Activated T-helper 17 cell treated with anti-CD3 and anti-CD28 coated beads, Interleukin-2, amount 50 U/mL, for 72 hours (primary cell): ENCODE measurements at places on chromosomes 1 and 21. TPM values are rescaled to one million over a fixed set of nuclear protein-coding genes. Genes with fewer than 3 reads are reported as not detected.

DNA sequence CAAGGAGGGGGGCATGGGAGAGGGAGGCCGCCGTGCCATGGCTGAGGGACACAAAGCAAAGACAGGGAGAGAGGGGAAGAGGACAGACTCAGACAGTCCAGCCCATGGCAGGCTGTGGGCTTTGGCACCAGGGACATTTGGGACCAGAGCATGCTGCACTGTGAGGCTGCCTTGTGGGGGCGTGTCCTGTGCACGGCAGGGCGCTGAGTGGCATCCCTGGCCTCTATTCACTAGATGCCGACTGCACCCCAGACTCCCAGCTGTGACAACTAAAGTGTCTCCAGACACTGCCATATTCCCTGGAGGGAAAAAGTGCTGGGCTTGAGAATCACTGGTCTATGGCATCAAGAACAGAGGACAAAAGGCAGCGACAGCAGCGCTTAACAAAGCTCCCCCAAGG lies 18.6 kb upstream of the PRDM15 start:
- ATAC-seq, result no peak

- ATAC-seq, result peak; percentile 96
Observed at GRCh38 chr1:26145041-26145959, 13.6 kb upstream of the FAM110D start.

GRCh38 chr1:41235893-41236292 lies 6.2 kb downstream of the SCMH1 start:
- ATAC-seq, result no peak

TMEM240 gene
- total RNA-seq, result 2.3 TPM

DNA sequence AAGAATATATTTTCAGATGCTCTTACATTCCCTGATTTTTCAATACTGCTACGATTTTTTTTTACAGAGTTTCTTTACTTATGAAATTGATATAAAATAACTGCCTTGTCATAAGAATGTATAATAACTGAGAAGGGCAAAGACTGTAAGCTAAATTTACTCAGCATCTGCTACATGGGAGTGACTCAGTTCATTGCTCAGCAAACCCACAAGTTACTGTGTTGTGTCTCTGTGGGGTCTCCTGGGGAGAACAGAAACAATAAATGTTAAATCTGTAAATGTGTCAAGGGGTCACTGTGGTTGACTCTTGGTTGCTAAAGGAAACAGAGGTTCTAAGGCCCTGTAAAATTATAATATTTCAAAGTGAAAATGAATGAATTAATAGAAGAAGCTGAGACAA lies 210.3 kb upstream of the CACYBP start:
- peak; percentile 72 for ATAC-seq

DNA sequence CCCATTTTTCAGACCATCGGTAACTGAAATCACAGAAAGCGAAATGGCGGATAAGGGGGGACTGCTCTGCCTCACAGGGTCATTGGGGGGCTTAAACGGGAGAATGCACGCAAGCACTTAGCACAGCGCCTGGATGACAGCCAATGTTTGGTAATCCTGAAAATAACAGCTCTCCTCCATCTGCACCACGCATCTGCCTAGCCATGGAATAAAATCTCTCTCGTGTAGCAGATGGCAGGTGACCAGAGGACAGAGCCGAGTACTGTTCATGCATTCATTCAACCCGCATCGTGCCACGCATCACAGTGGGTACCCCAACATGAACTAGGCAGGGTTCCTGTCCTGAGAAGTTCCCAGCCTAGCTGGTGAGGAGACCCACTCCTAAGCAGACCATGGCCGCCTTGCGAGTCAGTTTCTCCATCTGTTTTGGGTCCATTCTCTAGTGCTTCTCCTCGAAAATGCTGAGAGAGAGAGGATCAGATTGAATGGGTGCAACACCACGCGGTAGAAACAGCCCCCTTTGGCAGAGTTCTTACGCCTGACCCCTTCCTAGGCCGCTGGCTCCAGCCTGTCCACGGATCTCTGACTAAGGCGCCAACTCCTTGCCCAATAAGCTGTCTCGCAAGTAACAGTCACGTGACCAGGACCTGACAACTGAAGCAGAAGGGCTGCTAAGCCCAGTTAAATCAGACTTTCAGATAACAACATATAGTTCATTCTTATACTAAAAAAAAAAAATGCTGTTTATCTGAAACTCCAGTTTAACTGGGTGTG lies 7.3 kb downstream of the SLC1A7 start:
- no peak for ATAC-seq

CASQ2 gene
- not detected for total RNA-seq

- no peak for ATAC-seq
Observed at GRCh38 chr21:36663033-36663855, 35.7 kb upstream of the SIM2 start.

- no peak for ATAC-seq
Observed at GRCh38 chr21:42350318-42350910, 380 bp downstream of the TFF2 start.

GSTM1 gene
- total RNA-seq, result not detected

GRCh38 chr1:223231011-223231572 lies 88.0 kb upstream of the TLR5 start:
- ATAC-seq, result no peak

GUCA2B gene
- total RNA-seq, result not detected

CELA2A gene
- not detected for total RNA-seq

SLAMF9 gene
- not detected for total RNA-seq

DNA sequence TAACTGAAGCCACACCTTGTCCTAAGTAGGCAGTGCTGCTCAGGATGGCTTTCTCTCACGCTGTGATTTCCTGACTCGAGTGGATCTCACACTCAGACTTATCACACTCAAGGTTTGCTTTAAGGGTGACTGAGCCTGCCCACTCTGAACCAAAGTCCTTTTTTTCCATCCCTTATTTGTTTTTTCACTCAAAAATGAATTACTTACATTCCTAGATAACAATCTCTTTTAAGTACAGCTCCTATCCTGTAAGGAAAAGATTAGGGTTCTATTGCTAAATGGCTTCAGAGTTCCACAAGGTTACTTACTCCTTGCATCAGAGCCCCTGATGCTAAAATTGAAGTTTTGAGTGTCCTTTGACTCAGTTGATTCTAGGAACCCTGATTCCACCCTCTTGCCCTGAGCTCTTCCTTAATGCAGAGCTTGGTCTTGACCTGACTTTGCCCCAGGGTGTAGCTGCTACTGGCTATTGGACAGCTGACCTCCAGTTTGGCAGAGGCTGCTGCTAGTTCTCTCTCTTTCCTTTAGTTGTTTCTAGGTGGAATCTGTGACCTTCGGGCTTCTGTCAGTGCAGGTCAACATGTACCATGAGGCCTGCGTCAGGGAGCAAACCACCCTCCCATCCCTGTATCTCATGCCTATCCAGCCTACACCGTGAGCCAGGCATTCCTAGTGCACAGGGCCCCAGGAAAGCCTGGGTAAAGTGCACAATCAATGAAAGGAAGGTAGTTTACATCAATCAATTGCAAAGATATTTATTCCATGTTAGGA lies 80.1 kb upstream of the CD55 start:
- no peak for ATAC-seq

DNA sequence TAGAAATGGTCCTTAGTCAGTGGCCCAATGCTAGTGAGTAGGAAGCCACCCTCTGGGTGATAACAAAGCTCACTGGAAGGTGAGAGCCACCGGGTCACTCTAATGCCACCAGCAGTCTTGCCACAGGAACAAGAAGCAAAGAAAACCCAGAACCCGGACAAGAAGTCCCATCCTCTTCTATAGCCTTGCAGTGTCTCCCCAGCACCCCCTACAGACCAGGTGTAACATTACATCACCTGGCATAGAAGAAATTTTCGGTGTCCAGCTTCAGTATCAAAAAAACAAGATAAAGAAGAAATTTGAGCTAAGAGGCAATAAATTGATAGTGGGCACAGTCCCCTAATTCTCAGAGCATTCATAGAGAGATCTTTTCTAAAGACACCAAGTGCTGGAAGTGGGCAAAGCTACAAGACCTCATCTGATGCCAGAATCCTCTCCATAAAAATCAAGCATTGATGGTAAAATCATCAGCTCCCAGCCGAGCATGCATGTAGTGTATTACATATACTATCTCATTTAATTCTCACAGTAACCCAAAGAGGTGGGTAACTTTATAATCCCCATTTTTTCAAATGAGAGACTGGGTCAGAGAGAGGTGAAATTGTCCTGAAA lies 491.0 kb downstream of the MATN1 start:
- ATAC-seq, result no peak

CFHR2 gene
- total RNA-seq, result not detected

DNA sequence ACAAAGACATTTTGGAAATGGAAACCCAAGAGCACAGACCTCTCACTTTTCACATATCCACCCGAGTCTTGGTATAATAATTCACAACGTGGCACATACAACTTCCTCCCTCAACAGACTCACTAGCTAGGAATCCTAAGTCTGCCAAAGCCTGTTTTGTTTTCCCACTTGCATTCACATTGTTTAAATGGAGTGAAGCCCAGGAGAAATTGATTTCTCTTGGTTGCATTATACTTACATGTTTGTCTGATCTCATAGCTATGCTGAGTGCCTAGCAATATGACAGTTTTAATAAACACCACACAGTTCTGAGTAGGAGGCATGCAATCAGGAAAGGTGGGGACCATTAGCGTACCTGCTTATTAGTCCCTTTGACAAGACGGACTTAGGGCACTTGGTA lies 348.6 kb upstream of the ADGRL4 start:
- no peak for ATAC-seq

GRCh38 chr1:67869233-67869632 lies 36.0 kb upstream of the GNG12 start:
- no peak for ATAC-seq

- ATAC-seq, result no peak
Observed at GRCh38 chr1:7379441-7379971, 391.6 kb upstream of the VAMP3 start.

- ATAC-seq, result no peak
Observed at GRCh38 chr1:202694314-202694713, 15.9 kb downstream of the SYT2 start.

DNA sequence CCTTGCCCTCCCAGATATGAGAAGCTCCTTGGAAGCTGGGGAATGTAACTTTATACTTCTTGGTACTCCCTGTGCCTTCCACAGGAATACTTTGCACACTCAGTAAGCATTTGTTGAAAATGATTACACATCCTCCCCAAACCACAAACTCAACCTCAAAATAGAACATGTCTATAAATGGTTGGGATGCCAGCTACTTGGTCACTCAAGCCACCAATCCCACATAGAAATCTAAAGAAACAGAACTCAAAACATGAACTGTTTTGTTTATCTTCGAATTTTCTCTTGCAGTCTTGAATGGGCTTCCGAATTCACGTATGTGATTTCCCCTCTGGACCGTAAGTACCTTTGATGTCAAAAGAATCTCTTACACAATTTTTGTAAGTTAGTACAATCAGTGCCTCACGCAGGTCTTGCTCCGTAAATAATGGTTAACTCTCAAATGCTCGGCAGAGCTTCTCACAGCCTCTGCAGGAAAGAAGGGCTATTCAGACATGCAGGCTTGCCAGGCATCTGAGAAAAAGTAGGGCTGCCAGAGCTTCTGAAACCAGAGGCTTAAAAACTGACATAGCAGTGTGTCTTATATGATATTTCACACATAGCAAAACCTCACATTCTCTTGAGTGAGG lies 26.9 kb downstream of the SORT1 start:
- ATAC-seq, result peak; percentile 46

DNA sequence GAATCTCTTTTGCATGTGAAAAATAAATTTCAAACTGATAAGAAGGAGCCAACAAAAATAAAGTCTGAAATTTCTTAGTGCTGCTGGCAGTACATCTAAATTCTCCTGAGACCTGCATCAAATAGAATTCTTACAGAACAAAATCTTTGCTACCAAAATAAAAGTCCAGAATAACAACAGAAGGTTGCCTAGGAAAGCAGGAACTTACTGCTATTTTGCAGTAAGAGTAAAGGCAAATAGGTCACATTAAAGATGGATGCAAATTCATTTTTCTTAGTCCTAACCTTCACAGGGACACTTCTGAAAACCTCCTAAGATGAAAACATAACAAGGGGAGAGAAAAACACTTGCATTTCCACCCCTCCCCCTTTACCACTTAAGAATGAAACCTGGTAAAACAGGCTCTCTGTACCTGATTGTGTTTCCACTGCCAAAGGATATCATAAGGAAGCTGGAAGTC lies 59.0 kb downstream of the RUSC1 start:
- no peak for ATAC-seq

DNA sequence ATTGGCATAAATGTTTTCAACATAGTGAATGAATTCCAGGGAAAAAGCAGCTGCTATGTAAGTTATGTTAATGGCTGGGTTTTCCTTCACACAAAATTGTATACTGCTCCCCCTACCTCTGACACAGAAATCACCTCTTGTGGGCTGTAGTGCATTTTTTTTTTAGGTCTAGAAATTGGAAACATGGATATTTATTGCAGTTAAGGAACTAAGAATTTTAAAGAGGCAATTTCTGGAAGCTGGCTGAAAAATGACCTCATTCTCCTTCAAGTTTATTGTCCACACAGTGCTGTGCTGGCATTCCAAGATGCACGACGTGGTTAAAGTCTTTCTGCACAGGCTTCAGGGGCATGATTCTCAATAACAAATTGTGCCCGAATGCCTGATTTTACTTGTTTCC lies 1424.2 kb downstream of the MRPL39 start:
- no peak for ATAC-seq

GRCh38 chr1:176770066-176770465 lies 307.1 kb downstream of the PAPPA2 start:
- no peak for ATAC-seq
